GM13976 (cell line): ENCODE measurements at places on chromosomes 3 and 15.

GRCh38 chr15:36818260-36818659 lies 238.8 kb downstream of the CDIN1 start:
- DNase-seq = no peak

DNA sequence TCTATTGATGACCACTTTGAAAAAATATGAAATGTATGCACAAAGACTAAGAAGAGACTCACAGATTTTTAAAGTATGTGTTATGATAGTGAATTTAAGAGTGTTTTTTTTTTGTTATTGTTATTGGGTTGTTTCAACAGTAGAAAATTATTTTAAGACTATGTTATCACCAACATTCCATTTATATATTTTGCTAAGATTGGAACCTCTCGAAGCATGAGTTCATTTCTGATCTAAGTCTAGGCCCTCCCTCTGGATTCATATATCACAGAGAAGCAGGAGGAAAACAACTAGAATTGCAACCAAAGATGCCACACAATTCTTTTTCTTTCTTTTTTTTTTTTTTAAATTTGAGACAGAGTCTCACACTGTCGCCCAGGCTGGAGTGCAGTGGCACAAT lies 46.8 kb downstream of the ITGB5 start:
- no peak for DNase-seq

DNA sequence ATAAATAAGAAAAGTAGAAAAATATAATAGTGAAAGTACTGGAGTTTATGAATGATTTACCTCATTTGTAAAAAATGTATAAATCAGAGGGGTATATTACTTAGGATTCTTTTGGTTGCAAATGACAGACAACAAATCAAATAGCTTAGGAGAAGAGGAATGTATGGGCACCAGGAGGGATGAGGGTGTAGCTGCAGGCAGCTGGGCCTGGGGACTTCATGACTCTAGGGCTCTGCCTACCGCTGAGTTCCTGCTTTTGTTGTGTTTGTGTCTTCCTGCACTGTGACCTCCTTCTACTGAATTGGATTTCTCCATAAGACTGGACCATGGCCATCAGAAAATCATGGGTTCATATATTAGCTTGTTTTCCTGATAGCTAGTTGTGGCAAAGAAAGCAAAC lies 27.9 kb upstream of the PDE8A start:
- no peak for DNase-seq

- DNase-seq = no peak
Measured at GRCh38 chr15:91997163-91997562, 143.7 kb downstream of the SLCO3A1 start.

DNA sequence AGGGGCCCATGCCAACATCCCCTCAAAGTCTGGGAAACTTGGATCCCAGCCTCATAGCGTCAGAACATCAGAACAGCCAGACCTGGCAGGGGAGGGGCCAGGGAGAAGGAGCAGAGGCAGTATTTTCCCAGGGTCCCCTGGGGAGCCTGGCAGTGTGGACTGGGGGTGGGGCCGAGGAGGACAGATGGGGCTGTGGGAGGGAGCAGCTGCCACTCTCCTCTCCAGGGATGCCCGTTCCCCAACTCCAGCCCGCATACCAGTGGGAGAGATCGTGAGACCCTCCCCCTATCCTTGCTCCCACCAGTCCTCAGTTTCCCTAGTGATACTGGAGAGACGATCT lies 6.5 kb upstream of the DNAJB8 start:
- DNase-seq = no peak

- DNase-seq = no peak
Measured at GRCh38 chr15:77823736-77824135, 191.0 kb upstream of the LINGO1 start.

GRCh38 chr3:141091426-141091825 lies 40.3 kb downstream of the SPSB4 start:
- no peak for DNase-seq

DNA sequence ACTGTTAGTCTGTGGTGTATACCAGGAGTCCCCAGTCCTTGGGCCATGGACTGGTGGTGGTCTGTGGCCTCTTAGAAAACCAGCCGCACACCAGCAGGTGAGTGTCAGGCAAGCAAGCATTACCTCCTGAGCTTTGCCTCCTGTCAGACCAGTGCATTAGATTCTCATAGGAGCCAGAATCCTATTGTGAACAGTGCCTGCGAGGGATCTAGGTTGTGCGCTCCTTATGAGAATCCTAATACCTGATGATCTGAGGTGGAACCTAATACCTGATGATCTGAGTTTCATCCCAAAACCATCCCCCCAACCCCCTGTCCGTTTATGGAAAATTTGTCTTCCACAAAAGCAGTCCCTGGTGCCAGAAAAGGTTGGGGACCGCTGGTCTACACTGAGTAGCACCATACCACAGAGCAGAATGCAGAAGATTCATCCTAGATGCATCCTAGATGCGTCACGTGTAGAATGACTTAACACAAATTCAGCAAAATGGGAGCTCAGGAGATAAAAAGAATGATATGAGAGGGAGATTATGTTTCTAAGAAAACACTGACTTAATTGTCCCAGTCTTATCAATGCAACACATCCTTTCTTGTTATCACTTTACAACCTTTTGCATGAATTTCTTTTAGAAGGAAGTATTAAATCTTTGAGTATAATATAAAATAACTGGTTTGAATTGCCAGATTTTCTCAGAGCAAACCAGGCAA lies 28.5 kb downstream of the SELENOT start:
- no peak for DNase-seq

GRCh38 chr3:113287803-113288648 lies 76.7 kb downstream of the BOC start:
- DNase-seq = peak; percentile 67

DNA sequence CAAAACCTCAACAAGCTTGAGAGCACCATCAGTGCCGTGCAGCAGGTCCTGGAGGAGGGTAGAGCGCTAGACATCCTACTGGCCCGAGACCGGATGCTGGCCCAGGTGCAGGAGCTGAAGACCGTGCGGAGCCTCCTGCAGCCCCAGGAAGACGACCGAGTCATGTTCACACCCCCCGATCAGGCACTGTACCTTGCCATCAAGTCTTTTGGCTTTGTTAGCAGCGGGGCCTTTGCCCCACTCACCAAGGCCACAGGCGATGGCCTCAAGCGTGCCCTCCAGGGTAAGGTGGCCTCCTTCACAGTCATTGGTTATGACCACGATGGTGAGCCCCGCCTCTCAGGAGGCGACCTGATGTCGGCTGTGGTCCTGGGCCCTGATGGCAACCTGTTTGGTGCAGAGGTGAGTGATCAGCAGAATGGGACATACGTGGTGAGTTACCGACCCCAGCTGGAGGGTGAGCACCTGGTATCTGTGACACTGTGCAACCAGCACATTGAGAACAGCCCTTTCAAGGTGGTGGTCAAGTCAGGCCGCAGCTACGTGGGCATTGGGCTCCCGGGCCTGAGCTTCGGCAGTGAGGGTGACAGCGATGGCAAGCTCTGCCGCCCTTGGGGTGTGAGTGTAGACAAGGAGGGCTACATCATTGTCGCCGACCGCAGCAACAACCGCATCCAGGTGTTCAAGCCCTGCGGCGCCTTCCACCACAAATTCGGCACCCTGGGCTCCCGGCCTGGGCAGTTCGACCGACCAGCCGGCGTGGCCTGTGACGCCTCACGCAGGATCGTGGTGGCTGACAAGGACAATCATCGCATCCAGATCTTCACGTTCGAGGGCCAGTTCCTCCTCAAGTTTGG lies 60.8 kb upstream of the CCR4 start:
- DNase-seq = no peak

DNA sequence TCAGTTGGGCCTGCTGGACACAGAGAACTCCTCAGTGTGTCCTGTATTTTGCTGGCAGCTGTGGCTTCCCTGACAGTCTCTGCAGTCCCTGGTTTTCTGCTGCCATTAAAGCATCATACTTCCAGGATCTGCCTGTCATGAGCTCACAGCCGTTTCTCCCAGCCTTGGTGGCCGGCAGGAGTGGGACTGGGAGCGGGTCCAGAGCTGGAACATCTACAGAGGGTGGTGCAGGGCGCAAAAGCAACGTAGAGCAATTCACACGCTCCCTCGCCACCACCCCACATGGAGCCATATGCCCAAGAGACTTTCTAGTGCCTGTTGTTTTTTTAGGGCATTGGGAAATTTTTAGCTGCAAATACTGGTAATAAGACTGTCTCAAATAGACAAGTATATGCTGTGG lies 33.6 kb downstream of the ABTB1 start:
- DNase-seq = no peak

GRCh38 chr3:149203758-149204157 lies 17.9 kb downstream of the CP start:
- DNase-seq = peak; percentile 50

- DNase-seq = no peak
Measured at GRCh38 chr15:47756872-47757271, 39.6 kb downstream of the SEMA6D start.

DNA sequence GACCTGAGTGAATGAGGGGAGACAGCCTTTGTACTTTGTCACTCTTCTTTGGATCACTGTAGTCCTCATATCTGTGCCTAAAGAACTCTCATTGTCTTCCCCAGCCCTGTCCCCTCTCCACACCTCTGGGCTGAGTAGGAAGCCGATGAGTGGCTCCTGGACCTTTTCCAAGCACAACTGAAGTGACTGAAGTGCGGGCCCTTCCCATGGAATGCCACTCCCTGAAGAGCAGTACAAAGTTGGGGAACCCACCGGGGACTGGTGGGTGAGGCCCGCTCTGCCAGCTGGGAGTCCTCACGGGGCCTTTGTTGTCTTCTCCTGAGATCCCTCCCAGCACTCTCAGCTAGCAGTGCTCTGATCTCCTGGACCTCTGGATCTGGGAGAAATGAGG lies 90.1 kb downstream of the AAGAB start:
- DNase-seq = peak; percentile 30

DNA sequence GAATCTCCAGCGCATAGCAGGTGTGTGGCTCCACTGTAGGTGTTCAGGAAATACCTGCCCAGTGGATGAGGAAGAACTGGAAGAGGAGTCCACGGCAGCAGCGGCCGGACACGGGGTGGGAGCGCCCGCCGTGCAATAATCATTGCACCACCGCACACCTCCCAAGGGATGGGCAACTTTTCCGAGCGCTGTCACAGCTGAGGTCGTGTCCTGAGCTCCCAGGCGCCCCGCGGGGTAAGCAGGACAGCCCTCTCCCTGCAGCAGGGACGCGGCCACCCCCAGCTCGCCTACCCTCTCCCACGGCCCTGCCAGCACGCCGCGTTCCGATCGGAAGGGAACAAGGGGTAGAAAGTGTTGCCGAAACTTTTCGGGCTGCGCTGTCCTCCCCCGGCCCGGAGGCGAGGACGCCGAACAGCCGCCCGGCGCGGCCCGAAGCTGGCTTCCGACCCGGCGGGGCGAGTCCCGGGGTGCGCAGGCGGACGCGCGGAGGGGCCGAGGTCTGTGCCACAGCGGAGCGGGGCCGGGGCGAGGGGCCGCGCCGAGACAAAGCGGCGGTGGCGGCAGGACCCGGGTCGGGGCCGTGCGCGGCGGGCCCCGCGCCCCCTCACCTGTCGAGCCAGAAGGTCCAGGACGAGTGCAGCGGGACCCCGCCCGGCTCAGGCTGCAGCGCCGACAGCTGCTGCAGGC lies 475 bp downstream of the EIF4E3 start:
- peak; percentile 69 for DNase-seq

GRCh38 chr15:73052653-73053397 lies 562 bp downstream of the NEO1 start:
- peak; percentile 46 for DNase-seq

- no peak for DNase-seq
Measured at GRCh38 chr3:69288161-69288895, 97.6 kb downstream of the FRMD4B start.
